AG10803 (cell line): ENCODE measurements at places on chromosomes 6 and 20.
A peak's percentile ranks its signal among the peaks of the same experiment; 100 is the strongest.

- DNase-seq = no peak
Measured at GRCh38 chr20:59958626-59959025, 403 bp downstream of the CDH26 start.

DNA sequence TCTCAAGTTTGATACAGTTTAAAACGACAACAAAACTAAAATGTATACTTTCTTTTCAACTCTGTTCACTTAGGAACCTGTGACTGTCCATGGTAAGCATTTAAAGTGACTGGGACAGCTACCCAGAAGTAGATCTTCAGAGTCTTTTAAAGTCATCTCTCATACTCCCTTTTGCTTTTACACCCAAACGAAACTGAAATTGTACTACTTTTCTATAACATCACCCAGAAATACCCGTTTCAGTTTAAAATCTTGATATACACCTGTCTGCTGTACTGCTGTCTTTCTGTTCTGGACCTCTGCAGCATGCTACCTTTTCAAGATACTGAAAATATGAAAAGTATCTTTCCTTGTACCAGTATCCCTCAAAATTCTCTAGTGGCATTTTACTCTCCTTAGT is 170.4 kb upstream of the THEMIS start:
- no peak for DNase-seq

GRCh38 chr20:39243962-39244361 is 281.8 kb downstream of the DHX35 start:
- DNase-seq = no peak

- DNase-seq = peak; percentile 79
Measured at GRCh38 chr6:53263917-53264316, 84.8 kb downstream of the ELOVL5 start.

DNA sequence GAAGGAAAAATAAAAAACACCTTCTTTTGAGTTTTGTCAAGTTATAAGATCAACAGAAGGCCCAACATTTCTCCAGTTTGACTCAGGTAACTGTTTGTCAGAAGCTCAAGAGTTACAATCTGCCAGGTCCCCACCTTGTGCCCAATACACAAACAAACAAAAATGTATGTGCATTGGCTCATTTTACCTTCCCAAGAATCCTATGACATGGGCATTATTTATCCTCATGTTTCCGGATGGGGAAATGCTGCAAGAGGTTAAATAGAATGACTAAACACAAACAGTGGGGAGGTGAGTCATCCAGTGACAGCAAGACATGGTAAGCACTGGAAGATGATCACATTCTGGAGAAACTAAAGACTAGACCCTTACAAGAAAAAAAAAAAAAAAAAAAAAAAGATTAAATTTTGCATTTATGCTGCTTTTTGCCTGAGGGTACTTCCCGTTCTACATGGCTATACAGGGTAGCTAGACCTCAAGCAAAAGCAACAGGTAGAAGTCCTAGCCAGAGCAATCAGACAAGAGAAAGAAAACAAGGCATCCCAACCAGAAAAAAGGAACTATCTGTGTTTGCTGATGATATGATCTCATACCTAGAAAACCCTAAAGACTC is 23.6 kb upstream of the ANKRD60 start:
- peak; percentile 85 for DNase-seq

DNA sequence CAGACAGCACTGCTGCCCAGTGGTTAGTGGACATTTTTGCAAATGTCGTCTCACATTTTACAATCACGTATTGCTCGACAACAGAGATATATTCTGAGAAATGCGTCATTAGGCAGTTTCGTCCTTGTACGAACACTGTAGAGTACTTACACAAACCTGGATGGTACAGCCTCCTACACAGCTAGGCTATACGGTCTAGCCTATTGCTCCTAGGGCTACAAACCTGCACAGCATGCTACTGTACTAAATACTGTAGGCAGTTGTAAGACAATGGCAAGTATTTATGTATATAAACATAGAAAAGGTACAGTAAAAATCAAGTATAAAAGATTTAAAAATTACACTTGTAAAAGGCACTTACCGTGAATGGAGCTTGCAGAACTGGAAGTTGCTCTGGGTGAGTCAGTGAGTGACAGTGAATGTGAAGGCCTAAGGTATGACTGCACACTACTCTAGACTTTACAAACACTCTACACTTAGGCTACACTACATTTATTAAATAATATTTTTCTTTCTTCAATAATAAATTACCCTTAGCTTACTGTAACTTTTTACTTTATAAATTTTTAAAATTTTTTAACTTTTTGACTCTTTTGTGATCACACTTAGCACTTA is 43.1 kb downstream of the ALDH5A1 start:
- no peak for DNase-seq

GRCh38 chr20:32205110-32205842 is 2.3 kb downstream of the PLAGL2 start:
- peak; percentile 40 for DNase-seq

DNA sequence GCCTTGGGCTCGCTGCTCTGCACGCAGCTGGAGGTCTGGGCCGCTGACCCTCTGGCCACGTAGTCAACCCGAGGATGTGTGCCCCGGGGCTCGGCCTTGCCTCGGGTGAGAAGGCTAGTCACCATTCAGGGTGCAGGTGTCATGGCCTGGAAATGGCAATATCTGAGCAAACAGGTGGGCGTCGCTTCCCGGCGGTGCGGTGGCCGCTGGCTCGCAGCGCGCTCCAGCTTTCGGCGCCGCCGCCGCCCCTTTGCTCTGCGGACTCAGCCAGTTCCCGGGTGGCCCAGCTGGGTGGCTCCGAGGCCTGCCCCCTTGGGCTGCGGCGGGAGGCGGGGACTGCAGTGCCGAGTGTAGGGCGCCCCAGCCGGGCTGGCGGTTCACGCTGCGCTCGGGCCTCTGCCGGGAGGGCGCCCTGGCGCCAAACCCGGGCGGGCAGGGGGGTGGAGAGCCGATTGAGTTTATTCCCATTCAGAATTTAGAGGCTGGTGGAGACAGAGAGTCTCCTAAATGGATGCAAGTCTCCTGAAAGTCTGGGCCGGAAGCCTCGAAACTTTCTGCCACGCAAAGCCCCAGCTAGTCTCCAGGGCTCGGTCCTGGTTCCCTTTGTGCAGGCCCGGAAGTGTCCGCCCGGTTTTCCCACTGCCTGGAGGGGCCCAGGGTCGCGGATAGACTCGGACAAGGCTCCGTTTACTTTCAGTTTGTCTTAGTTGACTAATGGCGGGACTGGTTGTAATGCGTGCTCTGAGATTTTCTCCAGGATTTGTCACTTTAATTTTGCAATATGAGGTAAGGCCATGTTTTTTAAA is 11.3 kb upstream of the TFAP2A start:
- peak; percentile 44 for DNase-seq

DNA sequence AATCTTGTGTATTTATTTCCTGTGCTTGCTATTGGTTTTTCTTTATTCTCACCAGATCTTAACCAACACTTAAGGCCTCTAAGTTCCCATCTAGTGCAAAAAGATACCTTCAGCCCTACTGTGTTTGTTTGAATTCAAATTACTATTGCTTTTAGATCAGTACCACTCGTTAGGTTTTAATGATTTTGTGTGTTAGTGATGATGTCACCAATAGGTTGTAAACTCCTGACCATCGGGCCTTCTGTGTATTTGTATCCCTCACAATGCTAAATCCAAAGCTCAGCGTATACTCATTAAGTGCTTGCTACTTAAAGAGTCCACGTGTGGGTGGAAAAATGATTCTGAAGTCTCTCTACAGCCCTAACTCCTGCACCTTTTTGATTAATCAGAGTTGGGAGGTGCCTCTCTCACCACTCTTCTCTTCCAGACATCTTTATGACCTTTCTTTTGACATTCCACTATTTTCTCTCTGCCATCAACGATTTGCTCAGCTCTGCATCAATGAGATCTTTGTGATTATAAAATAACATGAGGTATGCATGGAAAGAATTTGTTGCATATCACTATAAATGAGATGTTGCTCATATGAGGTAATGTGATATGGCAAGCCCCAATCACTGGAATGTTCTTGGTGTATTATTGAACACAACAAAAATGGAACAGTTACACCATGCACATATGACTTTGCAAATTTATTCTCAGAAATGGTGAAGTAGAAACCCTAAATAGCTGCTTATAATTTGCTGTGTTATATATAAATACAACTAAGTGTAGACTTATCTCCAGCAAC is 55.1 kb upstream of the LAMA2 start:
- no peak for DNase-seq

DNA sequence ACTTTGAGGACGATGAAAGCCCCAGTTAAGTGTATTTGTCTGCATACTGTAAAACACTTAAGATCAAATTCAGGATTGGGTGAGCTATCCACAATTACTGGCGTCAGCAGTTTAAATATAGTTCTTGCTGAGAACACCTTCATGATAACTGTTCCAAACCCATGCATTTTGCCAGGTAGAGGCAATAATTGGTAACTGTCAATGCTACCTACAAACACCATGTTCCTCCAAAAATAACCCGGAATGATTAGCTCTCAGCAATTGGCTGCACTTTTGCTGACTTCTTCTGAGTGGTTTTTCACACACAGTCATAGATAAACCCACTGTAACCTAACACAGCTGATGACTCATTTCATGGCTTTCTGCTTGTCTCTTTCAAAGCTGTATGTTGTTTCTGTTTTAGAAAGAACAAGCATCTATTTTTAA is 1358.6 kb upstream of the GJE1 start:
- peak; percentile 66 for DNase-seq

DNA sequence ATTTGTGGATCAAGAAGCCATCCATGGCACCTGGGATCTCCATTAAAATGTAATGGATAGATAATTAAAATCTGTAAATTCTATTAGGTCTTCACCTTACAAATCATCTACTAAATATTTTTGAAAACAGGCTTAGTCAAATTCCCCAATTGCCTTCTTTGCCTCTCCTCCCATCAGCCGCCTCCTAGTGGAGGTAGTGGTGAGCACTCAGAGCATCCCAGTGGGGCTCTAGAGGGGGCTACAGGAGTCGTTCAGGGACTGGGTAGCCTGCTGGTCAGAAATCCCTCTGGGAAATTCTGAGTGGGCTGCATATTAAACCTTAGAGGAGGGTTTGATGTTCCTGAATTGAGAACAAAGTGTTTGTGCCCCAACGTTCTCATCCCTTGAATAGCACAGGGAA is 20.8 kb upstream of the PAX1 start:
- DNase-seq = no peak

DNA sequence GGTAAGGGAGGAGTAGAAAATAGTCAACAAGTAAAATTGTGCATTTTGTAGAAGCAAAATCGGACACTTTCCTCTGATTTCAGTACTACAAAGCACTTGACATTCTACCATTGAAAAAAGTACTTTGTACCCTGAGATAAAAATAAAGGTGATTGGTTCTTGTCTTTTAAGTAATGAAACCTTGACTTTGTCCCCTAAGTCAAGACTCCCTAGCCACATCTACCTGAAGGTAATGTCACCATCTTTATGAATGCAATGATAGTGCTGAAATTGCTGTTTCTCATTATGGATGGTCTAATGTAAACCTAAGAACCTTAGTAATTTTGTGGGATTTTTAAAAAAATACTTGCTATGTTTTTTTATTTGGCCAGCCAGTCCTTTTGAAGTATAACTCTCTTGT is 2.4 kb upstream of the MAN1A1 start:
- DNase-seq = no peak

- no peak for DNase-seq
Measured at GRCh38 chr20:3767110-3767426, 485 bp downstream of the ADISSP start.

DNA sequence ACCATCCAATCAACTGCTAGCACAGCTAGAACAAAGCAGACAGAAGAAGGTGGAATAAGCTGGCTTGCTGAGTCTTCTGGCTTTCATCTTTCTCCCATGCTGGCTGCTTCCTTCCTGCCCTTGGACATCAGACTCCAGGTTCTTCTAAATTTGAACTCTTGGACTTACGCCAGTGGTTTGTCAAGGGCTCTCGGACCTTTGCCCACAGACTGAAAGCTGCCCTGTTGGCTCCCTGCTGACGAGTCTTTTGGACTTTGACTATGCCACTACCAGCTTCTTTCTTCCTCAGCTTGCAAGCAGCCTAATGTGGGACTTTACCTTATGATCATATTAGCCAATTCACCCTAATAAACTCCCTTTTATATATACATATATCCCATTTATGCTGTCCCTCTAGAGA is 164.1 kb upstream of the GJE1 start:
- no peak for DNase-seq

- no peak for DNase-seq
Measured at GRCh38 chr6:21187485-21187884, 406.1 kb upstream of the SOX4 start.

DNA sequence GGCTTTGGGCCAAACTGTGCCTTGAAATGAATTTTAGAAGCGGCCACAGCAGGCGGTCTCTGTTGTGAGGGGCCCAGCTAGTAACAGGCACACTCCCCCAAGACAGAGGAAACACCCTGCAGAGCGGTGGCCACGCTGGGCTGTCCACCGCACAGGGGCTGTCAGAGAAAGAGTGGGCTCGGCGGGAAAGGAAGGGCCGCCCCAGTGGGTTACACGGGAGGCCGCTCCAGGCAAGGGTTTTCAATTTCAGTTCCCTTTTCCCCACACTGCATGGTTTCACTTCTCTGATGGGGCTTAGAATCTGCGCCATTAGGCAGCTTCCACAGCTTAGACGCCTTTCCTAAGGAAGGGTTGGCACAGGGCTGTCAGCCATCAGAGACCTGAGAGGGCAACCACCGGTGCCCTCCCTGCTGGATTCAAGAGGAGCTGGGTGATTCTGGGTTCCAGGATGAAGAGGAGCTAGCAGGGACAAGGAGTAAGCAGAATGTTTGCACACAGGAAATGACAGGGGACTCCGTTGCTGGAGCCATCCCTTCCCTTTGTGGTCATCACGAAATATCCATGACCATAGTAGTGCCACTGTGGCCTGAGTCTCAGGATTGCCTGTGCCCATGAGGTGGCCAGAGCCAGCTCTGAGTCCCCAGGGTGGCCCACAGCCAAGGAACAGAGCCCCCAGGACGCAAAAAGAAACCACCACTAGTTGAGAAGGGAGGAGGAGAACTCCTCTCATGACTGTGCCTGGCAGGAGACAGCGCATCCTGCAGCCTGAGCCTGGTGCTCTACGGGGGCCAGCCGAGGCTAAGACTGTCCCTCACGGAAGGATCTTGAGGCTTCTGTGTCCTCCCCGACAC is 282.7 kb downstream of the NRN1 start:
- DNase-seq = no peak

DNA sequence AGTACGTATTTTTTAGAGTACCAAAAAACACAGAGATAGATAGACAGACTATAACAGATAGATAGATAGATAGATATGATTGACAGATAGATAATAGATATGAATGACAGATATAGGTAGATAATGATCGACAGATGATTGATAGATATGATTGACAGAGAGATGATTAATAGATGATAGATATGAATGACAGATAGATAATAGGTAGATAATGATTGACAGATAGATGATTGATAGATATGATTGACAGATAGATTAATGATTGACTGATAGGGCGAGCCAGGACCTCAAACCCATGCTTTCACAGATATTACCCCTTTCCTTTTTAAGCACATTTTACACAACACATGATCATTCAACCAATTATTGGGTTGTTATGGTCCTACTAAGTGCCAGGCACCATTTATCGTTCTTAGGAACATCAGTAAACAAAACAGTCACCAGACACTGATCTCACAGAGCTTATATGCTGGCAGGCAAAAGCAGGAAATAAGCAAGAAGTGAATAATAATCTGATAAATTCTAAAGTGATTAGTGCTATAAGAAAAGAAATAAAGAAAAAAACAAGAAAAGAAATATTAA is 11.6 kb downstream of the MAFB start:
- no peak for DNase-seq
